ENCODE measurements at places on chromosomes 1 and 21.

- DNase-seq = no peak
Measured at GRCh38 chr1:47557066-47557465, 119.2 kb downstream of the FOXD2 start.

GRCh38 chr1:160406131-160406968 lies 6.0 kb downstream of the VANGL2 start:
- no peak for DNase-seq

DNA sequence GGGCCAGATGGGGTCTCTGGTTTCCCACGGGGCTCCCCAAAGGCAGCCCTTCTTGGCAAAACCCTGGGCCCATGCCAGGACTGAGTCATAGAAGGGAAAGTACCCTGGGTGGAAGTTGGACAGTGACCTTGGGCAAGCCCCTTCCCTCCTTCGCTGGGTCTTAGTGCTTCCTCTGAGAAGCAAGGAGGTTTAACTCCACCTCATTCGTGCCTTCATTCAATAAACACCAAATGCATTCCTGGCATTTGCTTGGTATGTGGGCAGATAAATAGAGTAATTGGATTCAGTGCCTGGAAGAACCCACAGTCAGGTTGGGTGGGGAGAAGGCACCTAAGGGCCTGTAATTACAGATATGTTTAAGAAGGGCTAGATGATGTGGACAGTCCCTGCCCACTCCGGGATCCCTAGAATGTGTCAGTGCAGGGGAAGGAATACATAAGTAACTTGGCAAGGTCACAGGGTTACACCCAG lies 36.3 kb upstream of the CITED4 start:
- peak; percentile 64 for DNase-seq

GRCh38 chr1:171742577-171742922 lies 685 bp upstream of the VAMP4 start:
- DNase-seq = no peak

- DNase-seq = no peak
Measured at GRCh38 chr21:23801292-23801691, 1806.0 kb downstream of the MRPL39 start.

- no peak for DNase-seq
Measured at GRCh38 chr1:34777519-34778321, 3.3 kb upstream of the GJB3 start.

DNA sequence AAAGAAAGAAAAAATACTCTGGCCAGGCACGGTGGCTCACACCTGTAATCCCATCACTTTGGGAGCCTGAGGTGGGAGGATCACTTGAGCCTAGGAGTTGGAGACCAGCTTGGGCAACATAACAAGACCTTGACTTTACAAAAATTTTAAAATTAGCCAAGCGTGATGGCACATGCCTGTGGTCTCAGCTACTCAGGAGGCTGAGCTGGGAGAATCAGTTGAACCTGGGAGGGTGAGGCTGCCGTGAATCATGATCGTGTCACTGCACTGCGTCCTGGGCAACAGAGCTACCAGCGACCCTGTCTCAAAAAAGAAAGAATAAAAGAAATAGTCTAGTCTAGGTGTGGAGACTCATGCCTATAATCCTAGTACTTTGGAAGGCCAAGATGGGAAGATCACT lies 22.3 kb downstream of the RRP1B start:
- no peak for DNase-seq

GRCh38 chr1:6349254-6349943 lies 44.2 kb downstream of the ACOT7 start:
- DNase-seq = no peak

- no peak for DNase-seq
Measured at GRCh38 chr21:33642896-33643657, 776 bp downstream of the ITSN1 start.

GRCh38 chr1:93179886-93180722 lies at the start of gene TMED5:
Gene TMED5, minus strand, starts transcription at chr1:93180413. Its CDS starts 171 bp downstream, at chr1:93180242.
- DNase-seq = peak; percentile 61

GRCh38 chr1:151314137-151314875 lies 12.9 kb downstream of the PI4KB start:
- no peak for DNase-seq

- no peak for DNase-seq
Measured at GRCh38 chr1:153343811-153344717, 4.6 kb downstream of the PGLYRP4 start.

DNA sequence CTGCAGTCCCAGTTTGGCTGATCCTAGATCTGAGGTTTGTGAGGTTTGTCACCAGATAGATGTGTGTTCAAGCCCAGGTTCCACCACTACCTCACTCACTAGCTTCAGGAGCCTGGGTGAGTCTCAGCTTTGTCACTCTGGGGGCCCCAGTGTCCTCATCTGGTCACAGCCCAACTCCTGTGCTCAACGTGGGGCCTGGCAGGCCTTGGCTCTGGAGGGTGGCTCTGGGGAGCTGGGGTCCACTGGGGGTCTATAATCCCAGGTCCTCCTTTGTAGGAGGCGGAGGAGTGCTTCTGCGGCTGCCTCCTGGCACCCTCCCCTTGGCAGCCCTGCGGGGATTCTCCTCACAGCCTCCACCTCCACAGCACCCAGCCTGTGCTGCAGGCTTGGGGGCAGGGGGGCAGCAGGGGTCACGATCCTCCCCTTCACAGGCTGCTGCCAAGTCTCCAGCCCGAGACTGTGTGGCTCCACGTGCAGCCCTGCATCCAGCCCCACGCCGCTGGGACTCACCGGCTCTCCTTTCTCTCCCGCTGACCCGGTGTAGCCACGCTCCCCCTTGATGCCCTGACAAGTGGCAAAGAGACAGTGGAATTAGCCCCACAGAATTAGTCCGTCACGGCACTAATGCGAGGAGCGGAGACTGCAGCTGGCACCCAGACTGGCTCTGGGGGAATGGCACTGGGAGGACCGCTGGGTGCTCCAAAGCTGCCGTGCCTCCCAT lies 22.5 kb upstream of the PEF1 start:
- no peak for DNase-seq

DNA sequence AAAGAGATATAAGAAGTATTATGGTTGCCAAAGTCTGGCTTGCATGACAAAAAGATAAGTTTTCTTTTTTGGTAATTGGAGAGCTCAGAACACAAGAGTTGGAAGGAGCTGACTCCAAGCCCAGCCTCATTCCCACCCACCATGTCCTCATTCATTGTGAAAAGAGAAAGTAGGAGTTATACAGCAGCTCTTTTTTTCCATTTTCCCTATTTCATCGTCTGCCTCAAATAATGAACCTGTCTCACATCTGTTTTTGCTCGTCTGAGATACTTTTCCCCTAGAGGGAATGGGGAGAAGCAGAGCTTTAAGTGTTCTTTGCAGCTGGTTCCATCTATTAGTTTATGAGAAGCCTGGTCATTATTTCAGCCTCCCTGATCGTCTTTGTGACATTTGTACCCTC lies 34.7 kb downstream of the AGT start:
- no peak for DNase-seq

- DNase-seq = no peak
Measured at GRCh38 chr1:77631751-77632150, 50.7 kb downstream of the ZZZ3 start.

DNA sequence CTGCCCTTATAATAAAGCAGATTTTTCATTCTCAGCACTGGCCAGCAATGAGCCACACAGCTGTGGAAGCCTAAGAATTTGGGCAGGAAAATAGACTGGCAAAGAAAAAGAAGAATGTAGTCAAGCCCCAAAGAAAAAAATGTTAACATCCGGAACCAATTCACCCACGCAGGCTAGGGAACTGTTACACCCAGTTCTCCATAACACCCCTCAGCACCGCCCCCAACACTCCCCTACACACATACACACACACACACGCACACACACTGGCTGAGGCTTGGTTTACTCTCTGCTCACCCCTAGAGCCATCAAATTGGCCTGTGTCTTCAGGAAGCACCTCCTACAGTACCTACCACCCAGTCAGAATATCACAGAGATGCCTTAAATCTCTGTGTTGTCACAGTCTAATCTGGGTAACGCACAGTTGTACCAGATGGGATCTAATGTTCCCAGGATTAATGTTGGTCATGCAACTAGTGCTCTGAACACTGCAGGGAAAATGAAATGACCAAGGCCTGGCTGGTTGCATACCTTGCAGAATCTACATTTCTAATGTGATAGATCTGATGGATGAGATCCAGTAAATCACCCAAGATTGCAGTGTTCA lies 14.5 kb downstream of the TBX15 start:
- DNase-seq = no peak
